Activated T-helper 2 cell treated with anti-CD3 and anti-CD28 coated beads, Interferon-gamma antibody, Interleukin-2, Interleukin-4, amounts not matched to agents 10 μg/mL and 5 μg/mL and 100 μg/mL, durations not matched to agents 14 hours and 24 hours and 36 hours (primary cell): ENCODE measurements at places on chromosomes 7 and 10.

DNA sequence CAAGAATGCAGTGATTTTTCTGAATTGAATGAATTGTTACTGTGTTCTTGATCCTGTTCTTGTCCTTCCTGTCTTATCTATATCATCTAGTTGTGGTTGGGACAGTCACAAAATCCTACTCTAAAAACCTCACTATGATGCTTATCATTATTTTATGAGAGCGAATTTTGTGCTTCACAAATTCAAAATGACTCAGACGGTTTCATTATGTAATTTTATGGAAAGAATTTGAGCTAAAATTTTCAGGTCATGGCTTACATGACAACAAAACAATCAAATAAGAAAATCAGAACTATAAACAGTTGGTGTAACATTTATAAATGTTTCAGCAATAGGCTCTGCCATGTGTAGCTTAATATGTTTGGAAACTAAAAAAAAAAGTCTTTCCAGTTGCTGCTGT, 6.9 kb downstream of the PRKAR2B start:
- no peak for DNase-seq
- H3K27ac ChIP-seq, result no peak overlapping the region
- H3K27me3 ChIP-seq, result peaks cover 70% of the 10 kb centered on the region
- H3K4me3 ChIP-seq, result no peak overlapping the region

- no peak overlapping the region for H3K27ac ChIP-seq
- no peaks in the 10 kb centered on the region for H3K4me1 ChIP-seq
- no peaks in the 10 kb centered on the region for H3K36me3 ChIP-seq
- no peak overlapping the region for H3K4me3 ChIP-seq
Observed at GRCh38 chr7:113521468-113521867, 397.3 kb downstream of the PPP1R3A start.

DNA sequence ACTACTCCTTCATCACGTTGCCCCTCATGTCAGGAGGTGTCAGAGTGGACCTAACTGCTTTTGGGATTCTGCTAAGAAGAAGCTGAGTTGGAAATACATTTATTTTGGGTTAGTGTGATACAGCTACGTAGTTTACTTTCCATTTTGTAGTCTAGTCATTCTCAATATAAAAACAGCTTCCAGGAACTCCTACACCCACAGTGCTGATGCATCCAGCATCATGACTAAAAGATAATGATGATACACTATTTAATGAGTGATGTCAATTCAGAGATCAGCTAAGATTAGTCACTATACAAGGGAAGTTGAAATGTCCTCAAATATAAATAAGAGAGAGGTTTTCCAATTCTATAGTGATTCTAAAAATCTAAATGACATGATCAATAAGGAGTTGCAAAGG, 264.2 kb upstream of the SLC26A5 start:
- no peak overlapping the region for H3K27ac ChIP-seq
- no peaks in the 10 kb centered on the region for H3K4me1 ChIP-seq
- no peaks in the 10 kb centered on the region for H3K36me3 ChIP-seq
- no peak overlapping the region for H3K4me3 ChIP-seq
- H3K27me3 ChIP-seq, result no peaks in the 10 kb centered on the region

- H3K36me3 ChIP-seq, result no peaks in the 10 kb centered on the region
- no peak overlapping the region for H3K27ac ChIP-seq
- DNase-seq, result no peak
- H3K4me3 ChIP-seq, result no peak overlapping the region
- no peaks in the 10 kb centered on the region for H3K27me3 ChIP-seq
- H3K4me1 ChIP-seq, result no peaks in the 10 kb centered on the region
Observed at GRCh38 chr10:23834091-23834490, 374.8 kb upstream of the KIAA1217 start.

DNA sequence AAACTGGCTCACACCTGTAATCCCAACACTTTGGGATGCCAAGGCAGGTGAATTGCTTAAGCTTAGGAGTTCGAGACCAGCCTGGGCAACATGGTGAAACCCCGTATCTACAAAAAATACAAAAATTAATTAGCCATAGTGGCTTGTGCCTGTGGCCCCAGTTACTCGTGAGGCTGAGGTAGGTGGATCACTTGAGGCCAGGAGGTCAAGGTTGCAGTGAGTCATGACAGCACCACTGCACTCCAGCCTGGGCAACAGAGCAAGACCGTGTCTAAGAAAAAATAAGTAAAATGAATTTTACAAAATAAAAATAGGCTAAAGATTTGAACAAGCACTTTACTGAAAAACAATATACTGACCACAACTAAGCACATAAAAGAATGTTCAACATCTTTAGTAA, 9.8 kb upstream of the ORC5 start:
- H3K4me3 ChIP-seq, result no peak overlapping the region
- H3K27me3 ChIP-seq, result peaks cover 19% of the 10 kb centered on the region
- no peak overlapping the region for H3K27ac ChIP-seq
- H3K36me3 ChIP-seq, result no peaks in the 10 kb centered on the region
- no peaks in the 10 kb centered on the region for H3K4me1 ChIP-seq

GRCh38 chr10:71432101-71432905, 35.6 kb downstream of the CDH23 start:
- peaks cover 3% of the 10 kb centered on the region for H3K27me3 ChIP-seq
- no peaks in the 10 kb centered on the region for H3K36me3 ChIP-seq
- H3K4me3 ChIP-seq, result no peak overlapping the region
- H3K4me1 ChIP-seq, result no peaks in the 10 kb centered on the region

DNA sequence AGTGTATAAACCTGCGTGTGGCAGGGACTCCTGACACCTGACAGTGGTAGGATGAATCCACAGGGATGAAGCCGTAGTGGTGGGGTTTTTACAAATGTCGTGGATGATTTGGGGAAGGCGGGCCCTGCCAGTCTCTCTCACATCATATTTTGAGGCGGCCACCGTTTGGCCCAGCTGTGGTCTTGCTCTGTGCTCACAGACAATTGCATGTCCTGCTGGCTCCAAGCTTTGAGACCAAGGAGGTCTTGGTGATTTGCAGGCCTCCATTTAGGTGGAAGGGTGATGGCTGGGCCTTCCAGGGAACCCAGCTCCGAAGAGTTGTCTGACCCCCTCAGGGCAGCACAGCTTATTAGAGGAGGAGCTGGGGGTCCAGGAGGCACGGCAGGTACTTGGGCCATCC, 151.1 kb upstream of the SHH start:
- H3K4me1 ChIP-seq, result peaks cover 21% of the 10 kb centered on the region
- H3K27ac ChIP-seq, result no peak overlapping the region
- peaks cover 15% of the 10 kb centered on the region for H3K27me3 ChIP-seq
- DNase-seq, result no peak
- no peaks in the 10 kb centered on the region for H3K36me3 ChIP-seq

DNA sequence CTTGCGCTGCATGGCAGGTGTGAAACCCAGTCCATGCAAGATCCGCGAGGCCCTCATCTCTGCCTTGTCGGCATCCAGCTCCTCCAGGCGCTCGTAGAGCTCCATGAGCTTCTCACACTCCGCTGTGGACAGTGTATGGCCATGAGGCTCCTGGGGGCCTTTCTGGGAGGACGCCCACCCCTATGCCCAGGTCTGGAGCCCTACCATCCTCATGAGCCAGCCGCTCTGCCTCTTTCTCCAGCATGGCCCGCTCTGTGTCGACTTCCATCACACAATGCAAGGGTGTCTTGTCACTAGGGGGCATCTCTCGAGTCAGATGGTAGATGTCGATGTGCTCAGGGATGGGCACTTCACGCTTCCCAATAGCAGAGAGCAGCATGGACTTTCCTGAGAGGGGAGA, 3.3 kb downstream of the ABCF2 start:
- H3K27me3 ChIP-seq, result no peaks in the 10 kb centered on the region
- H3K27ac ChIP-seq, result no peak overlapping the region
- no peak for DNase-seq
- H3K4me1 ChIP-seq, result peaks cover 20% of the 10 kb centered on the region
- peaks cover 68% of the 10 kb centered on the region for H3K36me3 ChIP-seq

DNA sequence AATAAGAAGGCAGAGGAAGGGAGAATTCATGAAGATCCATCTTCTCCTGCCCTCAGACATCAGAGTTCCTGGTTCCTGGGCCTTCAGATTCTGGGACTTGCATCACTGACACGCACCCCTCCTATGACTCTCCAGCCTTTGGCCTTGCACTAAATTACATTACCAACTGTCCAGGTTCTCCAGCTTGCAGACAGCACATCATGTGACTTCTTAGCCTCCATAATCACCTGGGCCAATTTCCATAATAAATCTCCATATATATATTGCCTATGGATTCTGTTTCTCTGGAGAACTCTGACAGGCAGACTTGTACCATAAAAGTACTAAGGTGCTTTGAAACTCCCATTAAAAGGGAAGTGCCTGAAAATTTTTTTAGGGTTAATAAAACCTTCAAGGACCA, 23.2 kb downstream of the RSU1 start:
- no peak overlapping the region for H3K4me3 ChIP-seq
- no peaks in the 10 kb centered on the region for H3K27me3 ChIP-seq

GRCh38 chr10:116143673-116144222, 129.3 kb downstream of the GFRA1 start:
- no peaks in the 10 kb centered on the region for H3K4me1 ChIP-seq
- DNase-seq, result no peak
- H3K4me3 ChIP-seq, result no peak overlapping the region
- no peaks in the 10 kb centered on the region for H3K36me3 ChIP-seq

DNA sequence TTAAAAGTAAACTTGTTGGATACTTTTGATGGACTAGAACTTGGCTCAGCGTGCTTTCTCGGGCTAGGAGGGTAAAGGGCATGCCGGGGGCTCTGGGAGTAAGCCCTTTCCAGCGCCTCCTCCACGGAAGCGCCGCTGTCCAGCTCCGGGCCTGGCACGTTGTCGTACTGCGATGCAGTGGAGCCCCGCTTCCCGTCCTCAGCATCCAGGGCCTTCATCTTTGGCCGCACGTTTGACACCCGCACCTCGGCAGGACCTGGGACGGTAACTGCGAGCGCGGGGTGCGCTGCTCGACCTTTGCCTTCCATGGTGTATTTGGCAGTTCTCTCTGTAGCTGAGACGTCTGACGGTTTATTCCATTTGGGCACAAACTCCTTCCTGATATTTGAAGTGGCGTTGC, 148.3 kb downstream of the USP6NL start:
- H3K4me3 ChIP-seq, result no peak overlapping the region
- no peak for DNase-seq
- no peaks in the 10 kb centered on the region for H3K36me3 ChIP-seq
- H3K27me3 ChIP-seq, result peaks cover 2% of the 10 kb centered on the region
- H3K4me1 ChIP-seq, result no peaks in the 10 kb centered on the region

GRCh38 chr7:24356718-24357386, 72.9 kb downstream of the NPY start:
- no peak for DNase-seq
- peaks cover 10% of the 10 kb centered on the region for H3K4me1 ChIP-seq
- H3K27ac ChIP-seq, result no peak overlapping the region
- H3K36me3 ChIP-seq, result no peaks in the 10 kb centered on the region
- peaks cover 19% of the 10 kb centered on the region for H3K27me3 ChIP-seq

- H3K27me3 ChIP-seq, result no peaks in the 10 kb centered on the region
Observed at GRCh38 chr7:119688831-119689230, 584.1 kb upstream of the KCND2 start.

DNA sequence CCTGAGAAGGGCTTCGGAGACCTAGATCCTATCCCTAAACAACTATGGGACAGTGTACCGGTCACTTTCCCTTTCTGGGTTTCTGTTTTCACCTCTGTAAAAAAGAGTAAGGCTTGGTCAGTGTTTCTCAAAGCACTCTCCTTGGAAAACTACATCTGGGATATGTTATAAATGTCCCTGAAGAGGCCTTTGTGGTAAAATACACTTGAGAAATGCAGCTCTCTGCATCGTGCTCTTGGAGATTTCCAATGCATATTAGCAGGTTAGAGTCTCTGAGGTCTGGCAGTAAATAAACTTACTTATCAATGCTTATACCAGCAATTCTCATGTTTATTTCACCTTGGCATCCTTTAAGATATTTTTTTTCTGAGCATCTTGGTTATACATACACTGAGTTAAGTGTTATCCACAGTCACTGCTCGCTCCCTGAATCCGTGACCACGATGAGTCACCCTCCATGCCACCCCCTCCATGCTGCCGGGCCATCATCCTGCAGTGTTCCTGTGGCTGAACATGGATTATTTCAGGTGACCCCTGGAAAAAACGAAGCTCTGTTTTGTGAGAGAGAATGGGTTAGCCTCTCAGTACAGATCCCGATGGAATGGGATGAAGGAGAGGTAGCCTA, 3.3 kb upstream of the TBXAS1 start:
- no peaks in the 10 kb centered on the region for H3K36me3 ChIP-seq
- H3K27me3 ChIP-seq, result peaks cover 10% of the 10 kb centered on the region
- no peak for DNase-seq
- no peak overlapping the region for H3K27ac ChIP-seq
- H3K4me1 ChIP-seq, result peaks cover 20% of the 10 kb centered on the region

- H3K27me3 ChIP-seq, result no peaks in the 10 kb centered on the region
- H3K4me3 ChIP-seq, result no peak overlapping the region
- no peak for DNase-seq
- H3K36me3 ChIP-seq, result peaks cover 71% of the 10 kb centered on the region
- peaks cover 20% of the 10 kb centered on the region for H3K4me1 ChIP-seq
Observed at GRCh38 chr7:16670021-16670420, 24.0 kb downstream of the BZW2 start.
